ENCODE measurements at places on chromosomes 7 and 10. TPM values are rescaled to one million over a fixed set of nuclear protein-coding genes. Genes with fewer than 3 reads are reported as not detected.

IDI2 gene
- not detected for total RNA-seq

TRRAP gene
- 13.9 TPM for total RNA-seq

SMO gene
- total RNA-seq = 14.3 TPM

TAS2R5 gene
- 3.6 TPM for total RNA-seq

CALML3 gene
- total RNA-seq = not detected

ANKRD1 gene
- total RNA-seq = not detected

STEAP4 gene
- total RNA-seq = 43.8 TPM

NPFFR1 gene
- not detected for total RNA-seq

CUBN gene
- total RNA-seq = 0.67 TPM

RNF133 gene
- total RNA-seq = 0.14 TPM

All from liver (tissue), 10 donors.